Effector memory CD8-positive, alpha-beta T cell (primary cell): ENCODE measurements at places on chromosomes 7 and 10.

DNA sequence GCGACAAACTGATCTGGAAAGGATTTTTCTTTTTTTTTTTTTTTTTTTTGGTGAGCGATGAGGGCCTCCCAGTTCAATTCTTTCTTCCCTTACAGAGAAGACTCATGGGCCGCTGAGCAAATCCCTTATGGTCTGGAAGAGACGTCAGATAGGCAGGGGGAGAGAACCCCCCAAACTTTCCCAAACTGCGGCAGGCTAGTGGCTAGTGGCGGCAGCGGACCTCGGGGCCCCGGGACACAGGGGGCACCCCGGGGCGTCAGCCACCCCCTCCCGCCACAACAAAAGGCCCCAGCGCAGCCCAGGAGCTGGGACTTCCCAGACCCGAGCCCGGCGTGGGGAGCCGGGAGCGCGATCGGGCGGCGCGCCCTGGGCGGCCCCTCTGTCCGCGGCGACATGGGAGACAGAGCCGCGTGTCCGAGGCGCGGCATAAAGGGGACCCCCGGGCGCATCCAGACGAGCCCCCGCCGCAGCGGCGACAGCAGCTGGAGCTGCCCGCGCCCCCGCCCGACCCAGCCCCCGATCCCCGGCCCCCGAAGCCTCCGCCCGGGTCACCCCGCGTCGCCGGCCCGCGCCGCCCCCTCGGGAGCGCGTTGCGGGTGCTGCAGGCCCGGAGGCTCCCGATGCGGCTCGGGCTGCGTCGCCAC, 755 bp downstream of the FAM171A1 start:
- DNase-seq = no peak

DNA sequence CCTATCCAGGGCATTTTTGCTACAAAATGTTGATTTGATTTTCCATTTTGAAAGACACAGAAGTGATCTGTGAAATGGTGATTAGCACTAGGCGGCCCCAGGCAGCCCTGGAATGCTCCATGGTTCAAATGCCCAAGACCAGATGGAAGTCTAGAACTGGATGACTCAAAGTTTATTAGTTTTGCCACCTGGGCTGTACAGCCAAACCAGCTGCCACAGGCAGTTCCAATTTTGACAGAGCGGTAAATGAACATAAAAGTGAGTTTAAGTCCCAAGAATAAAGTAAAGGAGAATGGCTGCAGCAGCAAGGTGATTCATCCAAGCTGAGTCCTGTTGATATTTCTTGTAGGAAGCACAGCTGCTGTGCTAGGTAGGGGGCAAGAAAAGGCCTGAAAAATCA, 180.5 kb downstream of the SUGCT start:
- DNase-seq = no peak

DNA sequence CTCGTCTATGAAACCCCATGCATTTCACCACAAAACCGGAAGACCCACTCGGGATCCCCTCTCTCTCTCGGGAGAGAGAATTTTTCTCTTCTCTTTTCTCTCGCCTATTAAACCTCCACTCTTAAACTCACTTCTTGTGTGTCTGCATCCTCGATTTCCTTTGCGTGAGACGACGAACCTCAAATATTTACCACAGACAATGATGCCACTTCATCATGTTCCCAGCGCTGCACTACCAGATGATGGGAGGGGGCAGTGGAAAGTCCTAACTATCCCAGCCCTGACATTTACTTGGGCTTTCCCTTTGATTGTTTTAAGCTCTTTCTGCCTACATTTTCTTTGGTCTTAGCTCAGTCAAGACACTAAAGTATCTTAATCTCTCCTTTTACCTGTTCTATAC, 906.7 kb downstream of the GRID1 start:
- no peak for DNase-seq

- no peak for DNase-seq
Observed at GRCh38 chr10:28839600-28840007, 162.3 kb downstream of the BAMBI start.

DNA sequence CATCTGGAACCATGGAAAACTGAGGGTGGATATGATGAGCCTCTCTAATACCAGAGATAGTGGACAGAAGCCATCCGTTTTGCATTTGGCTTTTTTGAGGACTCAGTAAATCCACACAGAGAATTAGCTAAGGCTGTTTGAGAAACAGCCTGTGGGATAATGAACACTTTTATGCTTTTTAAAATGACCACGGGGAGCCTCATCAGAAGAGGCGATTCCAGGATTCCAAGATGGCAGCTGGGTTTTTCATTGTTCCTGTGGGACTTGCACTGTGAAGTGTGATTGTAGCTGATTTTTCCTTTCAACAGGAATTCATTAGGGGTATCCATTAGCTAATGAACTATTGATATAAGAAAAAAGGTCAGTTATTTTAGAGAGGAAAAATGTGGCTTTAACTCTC, 353.2 kb downstream of the AUTS2 start:
- DNase-seq = no peak

DNA sequence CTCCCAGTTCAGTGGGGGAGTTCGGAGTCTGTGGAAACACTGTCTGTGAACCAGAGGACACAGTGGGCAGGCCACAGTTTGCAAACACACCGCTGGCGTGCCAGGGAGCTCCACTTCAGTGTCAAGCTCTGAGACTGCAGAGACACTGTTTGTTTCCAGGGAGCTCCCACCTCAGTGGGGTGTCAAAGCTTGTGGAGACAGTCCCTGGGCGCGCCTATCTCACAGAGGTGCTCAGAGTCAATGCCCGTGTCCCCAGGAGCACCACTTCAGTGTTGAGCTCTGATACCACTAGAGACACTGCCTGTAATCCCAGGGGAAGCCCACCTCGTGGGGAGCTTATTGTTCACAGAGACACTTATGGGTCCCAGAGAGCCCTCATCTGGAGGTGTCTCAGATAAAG, 4.3 kb downstream of the MYO1G start:
- DNase-seq = no peak

- no peak for DNase-seq
Observed at GRCh38 chr10:53836638-53837037, 964.4 kb downstream of the PCDH15 start.

GRCh38 chr7:21960922-21961321, 15.2 kb upstream of the CDCA7L start:
- no peak for DNase-seq

- DNase-seq = no peak
Observed at GRCh38 chr7:79420464-79420863, 33.0 kb downstream of the MAGI2 start.

- DNase-seq = no peak
Observed at GRCh38 chr7:55230014-55230413, 135.1 kb upstream of the LANCL2 start.
